D341Med (cell line): ENCODE measurements at places on chromosomes 11 and 22.
A peak's percentile ranks its signal among the peaks of the same experiment; 100 is the strongest.

DNA sequence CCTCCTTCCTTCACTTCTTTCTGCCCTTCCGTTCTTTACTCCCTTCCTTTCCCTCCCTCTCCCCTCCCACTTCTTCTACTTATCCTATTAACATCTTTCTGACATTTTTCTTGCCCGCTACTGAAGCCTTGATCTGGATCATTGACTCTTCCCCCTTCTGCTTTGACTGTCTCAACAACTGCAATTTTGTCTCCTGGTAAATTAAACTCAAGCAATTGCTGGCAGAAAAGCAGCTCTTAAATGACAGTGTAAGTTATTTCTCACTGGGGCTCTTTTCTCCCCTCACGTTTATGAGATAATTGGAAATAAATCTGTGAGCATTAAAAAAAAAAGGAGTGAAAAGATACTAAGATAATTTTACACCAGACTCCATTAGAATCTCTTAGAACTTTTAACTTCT, 120.0 kb downstream of the SLC17A6 start:
- DNase-seq: no peak

GRCh38 chr11:45102810-45103621, 43.4 kb upstream of the PRDM11 start:
- peak; percentile 82 for DNase-seq

GRCh38 chr22:30192427-30192826, 54.1 kb downstream of the LIF start:
- no peak for DNase-seq

- no peak for DNase-seq
Measured at GRCh38 chr22:38203090-38203810, 1.5 kb downstream of the MAFF start.

DNA sequence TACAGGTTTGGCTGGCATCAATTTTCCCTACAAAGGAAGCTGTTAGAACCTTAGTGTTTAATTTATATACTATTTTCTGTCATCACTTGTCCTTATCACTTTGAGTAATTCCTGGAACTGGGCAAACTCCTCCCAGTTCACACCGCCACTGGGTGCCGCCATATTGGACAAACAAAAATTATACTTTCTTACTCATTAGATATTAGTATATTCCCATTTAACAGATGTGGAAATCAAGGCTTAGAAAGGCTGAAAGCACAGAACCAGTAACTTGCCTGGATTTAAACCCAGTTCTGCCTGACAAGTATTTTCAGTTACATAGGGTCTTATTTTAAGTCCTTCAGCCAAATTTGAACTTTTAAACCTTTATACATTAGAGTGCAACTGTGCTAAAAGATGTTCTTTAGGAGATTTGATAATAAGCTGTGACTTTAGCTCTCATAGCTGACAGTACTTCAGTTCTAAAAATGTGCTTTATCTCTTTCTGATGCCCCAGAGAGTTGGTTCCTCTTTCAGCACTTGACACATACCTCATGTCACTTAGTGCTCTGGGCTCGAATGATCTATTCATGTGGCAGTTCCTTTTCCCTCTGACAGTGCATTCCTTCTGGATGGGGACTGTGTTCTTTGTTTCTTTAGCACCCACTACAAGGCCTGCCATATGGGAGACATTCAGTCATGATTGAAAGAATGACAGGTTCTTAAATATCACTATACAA, 25.4 kb downstream of the COA4 start:
- no peak for DNase-seq

DNA sequence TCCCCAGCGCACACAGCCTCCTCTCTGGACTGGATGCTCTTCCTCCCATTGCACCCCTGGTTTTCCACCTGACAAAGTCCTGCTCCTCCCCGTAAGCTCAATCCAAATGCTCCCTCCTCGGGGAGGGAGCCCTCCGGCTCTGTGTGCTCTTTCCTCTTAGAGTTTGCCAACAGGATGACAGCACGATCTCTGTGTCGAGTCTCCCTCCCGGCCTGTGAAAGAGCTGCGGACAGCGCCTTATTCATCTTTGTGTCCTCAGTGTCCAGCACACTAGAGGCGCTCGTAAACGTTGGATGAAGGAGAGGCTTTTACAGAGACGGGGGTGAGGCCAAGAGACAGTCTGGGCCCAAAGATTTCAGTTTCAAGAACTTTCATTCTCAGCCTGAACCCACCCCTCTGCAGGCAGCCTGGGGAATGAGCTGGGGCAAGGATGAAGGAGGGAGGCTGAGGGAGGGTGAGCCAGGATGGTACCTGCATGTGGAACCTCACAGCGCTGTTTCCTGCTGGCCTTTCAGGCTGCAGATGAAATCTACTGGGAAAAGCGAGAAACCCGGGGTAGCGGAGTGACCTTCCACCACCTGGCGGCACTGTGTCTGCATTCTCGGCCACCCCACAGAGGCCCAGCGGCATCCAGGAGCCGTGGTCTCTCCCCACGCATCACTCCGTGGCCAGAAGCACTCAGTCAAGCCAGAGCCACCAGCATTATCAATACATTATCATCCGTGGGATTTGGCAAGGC, 8.5 kb upstream of the TMPRSS4 start:
- DNase-seq: no peak

GRCh38 chr22:37672920-37673455, 2.4 kb upstream of the LGALS1 start:
- DNase-seq: no peak

DNA sequence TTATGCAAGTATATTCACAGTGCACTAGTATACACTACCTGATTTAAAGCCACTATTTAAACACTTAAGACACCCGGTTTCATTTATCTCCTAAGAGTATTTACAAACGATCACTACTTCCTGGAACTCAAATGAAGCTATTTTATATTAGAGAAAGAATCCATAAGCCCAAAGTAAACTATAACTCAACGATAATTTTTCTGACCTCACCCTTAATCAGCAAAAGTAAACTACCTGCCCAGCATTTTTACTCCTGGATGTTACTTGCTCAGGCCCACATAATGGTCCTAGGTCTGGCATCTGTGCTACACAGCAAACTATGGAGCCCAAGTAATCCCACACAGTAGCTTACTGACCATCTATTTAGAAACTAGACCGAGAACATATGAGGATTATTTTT, 33.4 kb downstream of the TSG101 start:
- no peak for DNase-seq

- DNase-seq: no peak
Measured at GRCh38 chr11:111939836-111940604, 2.9 kb downstream of the DIXDC1 start.

- DNase-seq: no peak
Measured at GRCh38 chr22:30810105-30810504, 115.4 kb downstream of the OSBP2 start.

- peak; percentile 91 for DNase-seq
Measured at GRCh38 chr11:65487467-65488272, 11.2 kb upstream of the MALAT1 start.

GRCh38 chr11:331358-332060, 10.8 kb upstream of the IFITM3 start:
- no peak for DNase-seq

DNA sequence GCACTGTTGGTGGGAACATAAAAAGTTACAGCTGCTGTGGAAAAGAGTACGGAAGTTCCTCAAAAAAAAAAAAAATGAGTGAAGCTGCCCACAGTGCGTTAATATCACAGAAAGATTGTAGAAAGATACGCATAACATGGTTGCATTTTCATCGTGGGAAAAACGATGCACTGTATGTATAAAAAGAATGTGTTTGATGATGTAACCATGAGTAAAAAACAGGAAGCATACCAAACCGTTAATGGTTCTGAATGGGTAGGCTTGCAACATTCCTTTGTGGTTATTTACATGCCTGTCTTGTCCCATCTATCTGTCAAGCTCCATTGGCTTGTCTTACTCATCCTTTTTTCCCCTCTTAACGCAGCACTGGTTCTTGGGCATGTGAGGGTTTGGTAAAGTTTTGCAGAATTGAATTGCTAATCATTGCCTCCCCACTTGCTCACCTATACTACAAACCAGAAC, 33.8 kb upstream of the DKK3 start:
- DNase-seq: no peak

GRCh38 chr22:28923826-28924732, 40.7 kb downstream of the ZNRF3 start:
- DNase-seq: no peak

GRCh38 chr11:57476757-57477506, 16.6 kb downstream of the RTN4RL2 start:
- no peak for DNase-seq

DNA sequence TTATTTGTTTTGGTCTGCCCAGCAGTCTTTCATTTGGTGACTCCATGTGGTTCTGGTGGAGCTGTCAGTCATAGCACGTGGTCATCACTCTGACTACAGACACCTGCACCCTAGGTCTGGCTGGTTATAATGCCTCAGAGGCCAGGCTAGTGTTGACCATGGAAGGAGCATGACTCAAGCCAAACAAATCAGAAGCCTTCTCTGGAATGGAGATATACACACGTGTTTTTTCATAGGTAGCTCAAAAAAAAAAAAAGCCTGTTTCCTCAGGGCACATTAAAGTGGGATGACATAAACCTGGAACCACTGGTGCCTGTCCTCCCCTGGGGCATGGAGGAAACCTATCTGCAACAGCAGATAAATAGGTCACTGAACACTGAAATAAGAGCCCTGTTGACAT, 8.1 kb upstream of the PLAAT3 start:
- DNase-seq: no peak

GRCh38 chr11:23181022-23181807, 320.9 kb upstream of the CCDC179 start:
- no peak for DNase-seq

DNA sequence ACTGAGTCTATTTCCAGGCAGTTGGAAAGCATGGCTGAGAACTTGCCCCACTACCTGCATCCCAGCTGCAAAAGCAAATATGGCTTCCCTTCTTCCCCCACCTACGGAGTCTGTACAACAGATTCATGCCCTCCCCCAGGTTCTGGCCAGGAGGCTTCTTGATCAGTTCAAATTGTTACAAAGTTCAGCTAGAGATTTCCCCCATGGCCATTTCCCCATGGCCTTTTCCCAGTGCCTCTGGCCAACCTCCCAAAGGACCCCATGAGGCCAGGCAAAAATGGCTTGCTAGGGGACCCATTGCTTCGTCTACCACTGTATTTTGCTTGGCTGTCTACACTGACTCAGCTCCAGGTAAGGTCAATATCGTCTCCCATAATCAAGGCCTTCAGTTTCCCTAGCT, 203.3 kb downstream of the DLG2 start:
- no peak for DNase-seq

- DNase-seq: no peak
Measured at GRCh38 chr11:109772892-109773291, 320.3 kb upstream of the ZC3H12C start.

DNA sequence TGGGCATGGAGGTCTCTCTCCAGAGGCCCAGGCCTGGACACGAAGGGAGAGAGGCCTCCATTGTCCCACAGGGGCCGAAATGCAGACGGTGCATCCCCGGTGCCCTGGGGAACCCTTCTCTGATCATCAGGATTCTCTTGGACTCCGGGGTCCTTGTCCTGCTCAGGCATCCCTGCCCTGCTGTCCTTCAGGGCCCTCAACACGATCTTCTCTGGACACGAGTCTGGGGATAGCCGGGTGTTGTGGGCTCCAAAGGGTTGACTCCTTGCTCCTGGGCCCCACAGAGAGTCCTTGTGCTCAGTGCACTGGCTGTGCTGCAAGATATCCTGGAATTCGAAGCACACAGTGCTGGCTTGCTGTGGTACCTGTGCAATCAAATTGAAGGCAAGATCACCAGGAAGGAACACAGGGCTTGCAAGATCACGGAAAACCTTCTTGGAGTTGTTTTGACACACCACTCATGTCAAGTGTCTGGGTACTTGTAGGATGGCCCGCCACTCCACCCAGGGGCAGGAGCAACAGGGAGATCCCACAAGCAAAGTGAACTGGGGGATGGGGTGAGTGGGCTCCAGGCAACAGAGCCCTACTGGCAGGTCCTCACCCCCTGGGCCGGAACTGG, 61.3 kb upstream of the PRODH start:
- DNase-seq: no peak

DNA sequence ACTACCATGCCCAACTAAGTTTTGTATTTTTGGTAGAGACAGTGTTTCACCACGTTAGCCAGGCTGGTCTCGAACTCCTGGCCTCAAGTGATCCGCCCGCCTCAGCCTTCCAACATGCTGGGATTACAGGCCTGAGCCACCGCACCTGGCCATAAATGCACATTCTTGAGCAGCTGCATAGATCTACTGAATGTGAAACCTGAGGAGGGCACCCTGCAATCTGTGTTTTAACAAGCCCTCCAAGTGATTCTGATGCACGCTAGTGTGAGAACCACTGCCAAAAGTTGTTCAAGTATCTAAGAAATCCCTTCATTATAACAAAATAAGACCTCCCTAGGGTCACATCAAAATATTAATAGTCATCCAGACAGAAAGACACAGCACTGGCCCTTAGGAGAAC, 89.3 kb downstream of the RDX start:
- DNase-seq: no peak

- no peak for DNase-seq
Measured at GRCh38 chr11:122046846-122047245, 69.2 kb downstream of the BLID start.

- no peak for DNase-seq
Measured at GRCh38 chr22:38873469-38874411, 1.7 kb upstream of the CBX6 start.

- DNase-seq: no peak
Measured at GRCh38 chr11:36090356-36091109, 146.7 kb downstream of the LDLRAD3 start.

- DNase-seq: no peak
Measured at GRCh38 chr11:31512117-31512516, 2.5 kb downstream of the ELP4 start.

- DNase-seq: no peak
Measured at GRCh38 chr11:111921541-111922230, 3.0 kb downstream of the C11orf52 start.

DNA sequence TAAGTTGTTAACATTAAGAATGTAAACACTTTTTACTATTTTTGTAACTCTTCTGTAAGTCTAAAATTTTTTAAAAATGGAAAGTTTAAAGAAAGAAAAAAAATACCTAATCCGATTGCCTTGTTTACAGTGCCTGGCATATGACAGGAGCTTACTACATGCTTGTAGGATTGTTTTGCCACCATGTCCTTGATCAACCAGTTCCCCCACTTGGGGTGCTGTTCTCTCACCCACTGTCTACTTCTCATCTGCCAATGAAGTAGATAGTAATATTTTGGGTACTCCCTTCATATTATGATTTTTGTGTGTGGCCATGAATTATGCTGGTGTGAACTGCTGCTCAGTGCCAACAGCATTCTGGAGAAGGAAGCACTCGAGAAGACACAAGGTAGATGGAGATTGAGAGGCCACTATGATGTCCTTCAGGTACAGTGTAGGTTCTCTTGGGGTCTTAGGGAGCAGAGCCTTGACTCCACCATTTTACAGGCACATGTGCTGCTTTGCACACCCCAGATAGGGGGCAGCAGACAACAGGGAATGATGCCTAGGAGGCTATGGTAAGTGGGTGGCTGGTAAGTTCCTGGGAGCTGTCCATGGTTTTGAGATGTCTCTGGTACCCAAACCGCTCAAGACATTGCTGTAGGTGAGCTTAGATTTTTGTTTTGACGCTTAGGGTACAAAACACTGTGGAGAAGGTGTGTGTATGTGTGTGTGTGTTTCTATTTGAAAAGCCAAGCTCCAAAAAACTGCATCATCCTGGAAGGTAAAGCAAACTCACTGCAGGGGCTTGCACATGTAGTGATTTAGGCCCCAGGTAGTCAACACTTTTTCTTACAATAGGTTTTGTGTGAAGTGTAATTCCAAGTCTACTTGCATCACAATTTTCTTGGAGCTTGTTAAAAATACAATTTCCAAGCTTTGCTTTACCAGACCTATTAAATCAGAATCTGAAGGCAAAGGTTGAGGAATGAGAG, 494.5 kb upstream of the LARGE1 start:
- DNase-seq: peak; percentile 68

- DNase-seq: no peak
Measured at GRCh38 chr22:26485013-26485412, 1.3 kb downstream of the SRRD start.
